Amygdala (tissue), 56 donors: ENCODE measurements at places on chromosomes 5 and 9.

GRCh38 chr9:136241542-136241941 is 4.1 kb downstream of the QSOX2 start:
- no peak for DNase-seq

DNA sequence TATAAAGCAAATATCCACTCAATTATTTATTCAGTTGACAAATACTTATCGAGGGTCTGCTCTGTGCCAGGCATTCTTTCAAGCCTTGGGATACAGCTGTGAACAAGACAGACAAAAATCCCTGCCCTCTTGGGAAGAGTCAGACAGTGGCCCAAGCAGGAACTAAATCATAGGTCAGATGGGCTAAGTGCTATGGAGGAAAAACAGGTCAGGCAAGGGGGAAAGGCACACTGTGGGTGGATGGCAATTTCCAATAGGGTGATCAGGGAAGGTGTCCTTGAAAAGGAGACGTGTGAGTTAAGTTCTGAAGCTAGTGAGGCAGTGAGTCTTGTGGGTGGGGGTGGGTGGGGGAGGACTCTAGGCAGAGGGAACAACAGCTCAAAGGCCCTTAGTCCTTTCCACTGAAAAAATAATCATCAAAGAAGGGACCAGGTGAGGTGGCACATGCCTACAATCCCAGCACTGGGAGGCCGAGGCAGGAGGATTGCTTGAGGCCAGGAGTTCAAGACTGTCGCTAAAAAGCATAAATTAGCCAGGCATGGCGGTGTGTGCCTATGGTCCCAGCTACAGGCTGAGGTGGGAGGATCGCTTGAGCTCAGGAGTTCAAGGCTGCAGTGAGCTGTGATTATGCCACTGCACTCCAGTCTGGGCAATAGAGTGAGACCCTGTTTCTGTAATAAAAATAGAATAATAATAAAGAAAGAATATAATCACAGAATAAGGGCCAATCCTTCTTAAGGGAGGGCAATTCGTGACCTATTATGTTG is 95.2 kb upstream of the CPEB4 start:
- no peak for DNase-seq

DNA sequence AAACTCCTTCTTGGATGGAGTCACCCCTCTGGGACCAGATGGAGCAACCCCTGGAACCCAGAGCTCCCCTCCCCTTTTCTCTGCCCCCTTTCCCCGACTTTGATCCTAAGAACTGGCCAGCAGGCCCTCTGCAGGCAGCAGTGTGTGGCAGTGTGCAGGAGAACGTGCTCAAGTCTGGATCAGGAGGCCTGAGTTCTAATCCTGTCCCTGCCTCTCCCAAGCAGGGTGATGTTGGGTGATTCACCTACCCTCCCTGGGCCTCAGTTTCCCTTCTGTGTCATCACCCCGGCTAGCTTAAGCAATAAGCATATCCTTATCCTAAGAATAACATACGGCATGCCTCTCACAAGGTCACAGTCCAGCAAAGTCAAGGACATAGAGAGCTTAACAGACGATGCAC is 67.6 kb downstream of the C9orf50 start:
- DNase-seq = no peak

DNA sequence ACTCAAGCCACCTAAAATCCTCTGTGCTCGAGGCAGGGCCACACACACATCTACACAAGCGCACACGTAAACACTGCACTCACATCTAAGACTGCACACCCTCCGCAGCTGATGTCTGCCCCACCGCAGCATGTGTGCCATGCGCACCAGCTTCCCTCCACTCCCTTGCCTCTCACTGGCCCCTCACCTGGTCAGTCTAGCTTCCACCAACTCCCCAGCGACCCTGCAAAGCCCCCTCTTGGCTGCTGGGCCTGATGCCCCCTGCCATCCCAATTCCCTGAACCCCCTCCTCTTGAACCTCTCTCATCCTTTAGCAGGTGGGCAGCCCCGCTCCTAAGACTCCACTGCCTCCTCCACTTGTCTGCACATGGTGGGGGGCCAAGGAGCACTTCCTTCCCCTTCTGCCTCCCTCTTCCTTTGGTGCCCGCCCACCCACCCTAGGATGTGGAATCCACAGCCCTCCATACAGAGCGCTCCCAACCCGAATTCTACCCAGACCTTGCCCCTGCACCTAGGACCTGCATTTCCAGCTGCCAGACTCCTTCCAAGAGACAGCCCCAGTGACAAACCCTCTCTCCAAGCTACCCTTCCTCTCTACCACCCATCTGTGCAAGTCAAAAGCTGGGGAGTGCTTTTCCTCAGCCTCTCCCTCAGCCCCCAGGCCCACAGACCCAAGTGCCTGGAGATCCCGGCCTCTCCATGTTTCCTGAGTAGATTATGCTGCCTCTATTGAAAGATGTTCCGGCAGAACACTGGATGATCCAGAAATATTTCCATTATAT is 23.9 kb downstream of the ADAMTS2 start:
- no peak for DNase-seq
